Activated CD4-positive, alpha-beta T cell treated with anti-CD3 and anti-CD28 coated beads for 48 hours (primary cell): ENCODE measurements at places on chromosomes 1 and 21.

DNA sequence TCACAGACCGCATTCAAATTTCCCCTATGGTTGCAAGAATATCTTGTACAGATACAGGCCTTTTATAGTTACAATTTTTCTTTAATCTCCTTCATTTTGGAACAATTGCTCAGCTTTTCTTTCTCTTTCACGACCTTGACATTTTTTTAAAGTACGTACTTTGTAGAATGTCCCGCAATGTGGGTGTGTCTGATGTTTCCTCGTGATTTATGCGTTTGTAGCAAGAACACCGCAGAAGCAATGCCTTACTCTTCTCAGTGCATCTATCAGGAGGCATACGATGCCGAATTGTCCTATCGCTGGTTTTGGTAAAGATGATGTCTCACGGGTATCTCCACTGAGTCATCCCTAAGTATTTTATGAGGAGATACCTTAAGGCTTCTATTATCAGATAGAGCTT is 76.9 kb upstream of the RALGPS2 start:
- DNase-seq = no peak

DNA sequence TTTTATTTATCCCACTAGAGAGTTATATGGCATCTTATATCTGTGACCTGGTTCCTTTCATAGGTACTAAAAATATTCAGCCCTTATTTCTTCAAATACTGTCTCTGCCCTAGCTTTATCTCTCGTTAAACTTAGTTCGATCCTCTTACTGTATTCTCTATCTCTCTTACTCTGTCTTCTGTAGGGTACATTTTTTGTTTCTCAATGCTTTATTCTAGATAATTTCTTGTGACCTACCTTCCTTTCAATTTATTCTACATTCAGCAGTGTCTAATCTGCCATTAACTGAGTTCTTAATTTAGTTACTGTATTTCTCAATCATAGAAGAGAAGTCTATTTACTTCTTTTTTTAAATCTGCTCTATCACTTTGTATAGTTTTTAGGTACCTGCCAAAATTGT is 1.8 kb upstream of the ZFP69 start:
- no peak for DNase-seq

DNA sequence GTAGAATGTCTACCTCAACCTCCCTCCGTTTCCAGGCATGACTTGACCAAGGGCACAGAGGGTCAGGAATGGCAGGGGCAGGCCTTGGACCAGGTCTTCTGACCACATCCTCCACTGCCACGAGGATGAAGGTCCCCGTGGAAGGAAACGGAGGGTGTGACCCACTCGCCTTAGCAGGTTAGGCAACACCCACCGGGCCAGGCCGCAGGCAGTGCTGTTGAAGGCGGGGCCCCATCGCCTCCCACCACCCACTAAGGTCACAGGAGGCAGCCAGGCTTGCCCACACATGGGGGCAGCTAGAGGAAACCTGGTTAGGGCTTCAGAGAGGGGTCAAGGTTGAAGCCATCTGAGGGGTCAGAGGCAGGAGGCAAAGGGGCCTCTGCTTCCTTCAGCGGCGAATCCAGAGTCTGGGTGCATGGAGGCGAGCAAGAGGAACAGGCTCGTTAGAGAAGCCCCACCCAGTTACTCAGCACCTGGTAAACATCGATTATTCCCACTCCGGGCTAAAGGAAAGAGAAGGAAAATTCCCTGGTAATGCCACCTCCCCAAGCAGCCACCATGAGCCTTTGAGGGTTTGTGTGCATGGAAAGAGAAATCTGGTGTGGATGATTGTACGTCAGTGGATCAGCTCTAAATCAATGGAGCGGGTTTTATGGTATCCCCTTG is 37.0 kb downstream of the RIPK4 start:
- no peak for DNase-seq

- DNase-seq = peak; percentile 63
Measured at GRCh38 chr1:37930246-37931101, 16.4 kb downstream of the INPP5B start.

DNA sequence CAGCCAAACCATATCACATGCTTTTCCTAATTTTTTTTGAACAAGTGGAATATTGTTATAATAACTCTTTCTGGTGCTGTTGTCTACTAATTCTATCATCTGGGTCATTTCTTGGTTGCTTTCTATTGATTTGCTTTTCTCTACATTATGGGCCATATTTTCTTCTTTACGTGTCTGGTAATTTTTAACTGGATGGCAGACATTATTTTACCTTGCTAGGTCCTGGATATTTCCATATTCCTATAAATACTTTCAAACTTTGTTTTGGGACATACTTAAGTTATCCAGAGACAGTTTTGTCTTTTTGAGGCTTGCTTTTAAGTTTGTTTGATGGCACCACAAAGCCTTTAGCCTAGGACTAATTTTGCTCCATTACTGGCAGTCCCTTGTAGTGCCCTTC is 11.3 kb downstream of the HS2ST1 start:
- DNase-seq = no peak

DNA sequence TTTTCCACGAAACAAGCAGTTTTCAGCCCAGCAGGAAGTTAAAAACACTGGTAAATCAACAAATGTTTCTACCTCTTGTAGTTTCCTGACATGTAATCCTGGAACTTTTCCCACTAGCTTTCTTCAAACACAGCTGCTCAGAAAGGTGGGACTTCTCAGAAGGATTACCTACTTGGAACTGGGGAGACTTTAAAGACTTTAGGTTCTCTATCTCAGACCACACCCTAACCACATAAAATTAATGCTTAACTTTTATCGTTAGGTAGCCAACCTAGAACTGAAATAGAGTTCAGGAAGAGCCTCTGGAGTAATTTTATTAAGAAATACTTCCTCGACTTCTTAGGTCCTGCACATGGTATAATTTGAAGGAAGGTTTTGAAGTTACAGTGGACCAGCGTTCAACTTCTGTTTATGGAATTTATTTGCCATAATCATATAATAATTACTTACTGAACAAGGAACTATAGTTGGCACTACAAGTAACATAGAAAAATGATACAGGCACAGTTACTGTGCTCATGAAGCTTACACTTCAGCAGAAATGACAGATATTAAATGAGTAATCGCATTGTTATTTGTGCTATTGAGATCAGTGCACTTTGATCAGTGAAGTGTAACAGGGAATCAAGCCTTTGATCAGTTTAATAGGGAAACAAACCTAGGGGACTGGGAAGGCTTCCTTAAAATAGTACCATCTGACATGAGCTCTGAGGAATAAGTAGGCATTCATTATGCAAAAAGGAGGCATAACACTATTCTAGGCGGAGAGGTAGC is at the start of gene BCL2L15:
Gene BCL2L15, minus strand, starts transcription at position 180 of the 774 bp plus-strand sequence. CDS start 206 bp downstream, outside the sequence.
- no peak for DNase-seq

DNA sequence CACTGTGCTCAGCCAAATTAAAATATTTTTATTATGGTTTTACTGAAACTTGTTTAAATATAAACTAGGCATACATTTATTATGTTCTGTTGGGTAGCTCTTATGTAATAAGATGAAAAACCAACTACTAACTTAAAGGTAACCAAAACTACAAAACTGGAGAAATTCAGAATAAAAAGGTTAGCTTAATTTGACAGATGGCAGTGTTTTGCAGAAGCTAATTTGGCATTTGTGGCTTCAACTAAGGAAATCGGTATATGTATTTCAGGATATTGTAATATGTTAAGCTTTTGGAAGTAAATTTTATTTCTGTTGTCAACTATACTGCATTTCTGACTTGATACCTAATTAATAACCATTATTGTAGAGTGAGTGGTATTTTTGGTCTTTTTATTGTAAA is 18.8 kb downstream of the USP25 start:
- DNase-seq = no peak

- no peak for DNase-seq
Measured at GRCh38 chr1:66778969-66779368, 22.1 kb downstream of the INSL5 start.

GRCh38 chr21:28641731-28642130 is 350.9 kb downstream of the LTN1 start:
- DNase-seq = no peak

DNA sequence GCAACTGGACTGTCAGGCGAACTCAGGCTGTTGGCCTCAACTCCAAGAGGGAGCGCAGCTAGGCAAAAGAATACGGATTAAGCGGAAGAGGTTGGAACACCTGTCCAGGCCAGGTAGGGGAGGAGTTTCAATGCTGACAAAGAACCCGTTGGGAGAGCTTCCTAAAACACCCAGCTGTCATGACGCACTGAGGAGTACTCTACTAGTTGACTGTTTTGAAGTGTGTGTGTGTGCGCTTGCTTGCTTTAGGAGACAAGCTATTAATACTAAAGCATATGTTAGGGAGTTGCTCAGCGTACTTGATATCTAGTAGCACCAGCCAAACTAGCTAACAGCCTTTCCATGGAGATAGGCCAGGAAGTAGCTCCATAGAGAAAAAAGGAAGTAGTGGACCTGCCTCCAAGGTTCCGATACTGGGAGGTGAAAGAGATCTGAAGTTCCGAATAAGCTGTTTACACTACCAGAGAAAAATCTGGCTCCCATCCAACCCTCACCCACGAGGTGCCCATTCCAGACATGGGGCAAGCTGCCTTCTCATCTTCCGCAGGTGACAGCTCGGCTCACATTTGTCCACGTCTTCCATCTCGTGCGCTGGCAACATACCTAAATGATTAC is 974 bp upstream of the FNBP1L start:
- DNase-seq = peak; percentile 12

DNA sequence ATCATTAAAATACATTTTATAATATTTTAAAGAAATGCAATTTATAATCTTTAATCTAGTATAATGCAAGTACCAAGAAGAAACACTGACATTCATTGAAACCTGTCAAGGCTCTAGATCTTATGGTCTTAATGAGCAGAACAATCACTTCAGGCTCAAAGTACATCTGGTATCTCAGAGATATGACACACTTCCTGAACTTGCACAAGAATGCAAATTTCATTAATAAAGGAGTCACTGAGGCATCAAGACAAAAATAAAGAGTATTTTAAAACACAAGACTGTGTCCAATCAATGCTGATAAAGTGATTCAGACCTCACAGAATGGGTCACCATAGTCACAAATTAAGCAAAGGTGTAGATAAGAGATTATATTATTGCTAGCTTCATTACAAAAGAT is 178.1 kb downstream of the AK5 start:
- DNase-seq = no peak

GRCh38 chr1:230641346-230641745 is 935 bp upstream of the COG2 start:
- no peak for DNase-seq

DNA sequence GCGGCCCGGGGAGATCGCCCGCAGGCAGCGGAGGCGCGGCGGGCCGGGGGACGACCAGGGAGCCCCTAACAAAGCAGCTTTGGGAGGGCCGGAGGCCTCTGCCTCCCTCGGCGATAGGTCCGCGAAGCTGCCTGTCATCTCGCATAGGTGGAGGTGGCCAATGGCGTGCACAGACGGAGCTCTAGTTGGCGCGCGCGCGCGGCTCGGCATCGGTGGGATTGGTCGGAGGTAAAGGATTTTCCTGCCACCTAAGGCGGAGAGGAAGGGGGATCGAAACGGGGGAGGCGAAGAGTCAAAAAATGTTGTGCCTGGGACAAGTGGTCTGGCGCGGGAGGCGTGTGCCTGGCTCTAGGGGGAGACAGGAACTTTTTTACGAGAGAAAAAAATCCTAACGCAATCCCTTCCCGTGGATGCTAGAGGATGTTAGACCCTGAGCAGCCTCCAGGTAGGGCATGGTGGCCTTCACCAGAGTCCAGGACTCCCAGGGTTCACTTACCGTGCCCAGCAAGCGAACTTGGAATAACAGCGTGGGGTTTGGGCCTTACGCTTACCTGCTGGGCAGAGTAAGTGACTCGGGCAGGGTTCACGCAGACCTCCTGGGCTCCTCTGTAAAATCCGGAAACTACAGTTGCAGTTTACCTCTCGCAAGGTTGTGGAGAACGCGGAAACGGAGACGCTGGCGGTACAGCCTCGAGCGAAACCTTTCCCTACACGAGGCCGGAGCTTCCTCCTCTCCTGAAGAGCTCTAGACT is 99.9 kb upstream of the SOD1 start:
- DNase-seq = peak; percentile 97

DNA sequence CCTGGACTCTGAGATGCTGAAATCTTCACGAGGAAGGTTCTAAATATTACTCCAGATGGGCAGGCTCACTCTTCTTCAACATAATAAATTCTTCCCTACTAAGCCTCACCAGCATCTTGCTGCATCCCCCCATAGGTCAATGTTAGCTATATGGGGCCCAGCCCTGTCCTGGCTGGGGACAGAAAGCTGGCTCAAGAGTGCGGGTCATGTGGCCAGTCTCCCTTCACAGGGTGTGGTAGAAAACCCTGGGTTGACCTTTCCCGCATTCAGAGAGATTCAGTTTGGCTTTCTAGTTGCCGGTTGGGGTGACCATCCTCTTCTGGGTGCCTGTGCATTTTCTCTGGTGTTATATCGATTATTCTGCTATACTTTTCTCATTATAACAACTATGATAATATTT is 19.8 kb upstream of the KPRP start:
- DNase-seq = no peak

GRCh38 chr1:25174730-25175612 is 57.3 kb downstream of the SYF2 start:
- DNase-seq = no peak

GRCh38 chr1:228091084-228091483 is 8.6 kb downstream of the ARF1 start:
- DNase-seq = no peak

DNA sequence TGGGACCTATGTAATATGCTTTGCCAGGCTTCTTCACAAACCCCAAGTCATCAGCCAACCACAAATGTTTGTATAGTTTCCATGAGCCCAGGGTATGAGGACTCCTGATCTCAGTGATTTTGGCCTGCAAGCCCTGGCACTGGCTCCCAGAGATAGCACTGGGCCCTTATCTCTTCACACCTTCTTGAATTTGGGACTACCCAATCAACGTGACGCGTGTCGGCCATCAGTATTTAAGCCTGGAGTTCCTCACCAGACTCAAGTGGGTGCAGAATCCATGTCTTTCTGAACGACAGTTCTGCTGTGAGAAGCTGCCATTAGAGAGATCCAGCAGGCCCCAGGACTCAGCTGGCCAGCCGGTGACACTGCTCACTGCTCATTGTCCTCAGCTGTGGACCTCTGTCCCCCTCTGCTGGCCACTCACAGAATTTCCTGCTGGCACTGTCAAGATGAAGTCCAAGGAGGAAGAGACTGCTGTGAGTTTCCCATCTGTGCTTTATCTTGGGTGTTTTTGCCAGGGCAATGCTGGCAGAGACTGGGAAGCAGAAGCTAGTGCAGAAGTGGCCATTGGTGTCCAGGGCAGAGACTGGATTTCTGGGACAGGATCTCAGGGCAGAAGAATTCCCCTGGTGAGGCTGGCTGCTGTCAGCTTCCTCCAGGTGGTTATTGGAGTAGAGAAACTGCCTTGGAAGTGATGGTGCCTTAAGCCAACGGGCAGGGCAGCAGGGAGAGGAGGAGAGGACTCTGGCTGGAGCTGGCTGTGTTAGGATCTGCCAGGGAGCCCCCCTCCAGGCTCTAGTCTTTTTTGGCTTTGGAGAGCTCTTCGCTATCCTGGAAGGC is 28.4 kb downstream of the TMCC2 start:
- DNase-seq = peak; percentile 91

GRCh38 chr1:200368556-200368955 is 41.3 kb downstream of the ZNF281 start:
- no peak for DNase-seq

- DNase-seq = no peak
Measured at GRCh38 chr1:165539306-165539705, 4.5 kb upstream of the LRRC52 start.

- DNase-seq = no peak
Measured at GRCh38 chr1:94832446-94832845, 12.3 kb downstream of the SLC44A3 start.
